ENCODE measurements at places on chromosomes 12 and 14.

DNA sequence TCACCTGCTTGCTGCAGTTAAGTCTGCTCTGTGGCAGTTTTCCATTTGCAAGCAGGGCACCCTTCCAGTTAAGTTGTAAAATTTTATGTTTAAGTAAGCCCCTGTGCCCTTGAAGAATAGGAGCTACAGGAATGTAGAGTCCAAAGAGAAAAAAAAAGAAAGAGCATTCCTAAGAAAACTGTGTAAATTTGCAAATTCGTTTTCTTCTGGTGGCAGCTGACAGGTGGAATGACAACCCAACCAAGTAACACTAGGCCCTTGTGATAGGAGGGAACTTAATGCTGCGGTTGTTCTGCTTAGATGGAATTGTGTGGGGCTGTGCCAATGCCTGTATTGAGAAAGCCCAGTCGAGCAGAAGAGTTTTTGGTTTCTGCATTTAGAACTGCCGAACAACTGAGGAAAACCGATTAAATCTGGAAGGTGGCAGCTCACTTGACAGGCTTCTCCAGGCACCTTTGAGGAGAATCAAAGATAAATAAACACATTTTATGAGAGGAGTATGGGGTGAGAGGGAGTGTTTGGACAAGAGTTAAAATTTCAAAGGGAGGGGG, 280.0 kb downstream of the RAD51B start:
- DNase-seq: no peak

GRCh38 chr12:102806110-102806509, 110.9 kb downstream of the PAH start:
- no peak for DNase-seq

- DNase-seq: no peak
Measured at GRCh38 chr14:52235434-52235833, 32.1 kb upstream of the PTGDR start.

- no peak for DNase-seq
Measured at GRCh38 chr12:4044101-4044500, 170.9 kb upstream of the PARP11 start.

GRCh38 chr14:22428700-22429291, 160.2 kb downstream of the DAD1 start:
- no peak for DNase-seq

All from activated CD8-positive, alpha-beta memory T cell treated with anti-CD3 and anti-CD28 coated beads for 1 hour (primary cell).